ENCODE measurements at places on chromosomes 5 and 9.

DNA sequence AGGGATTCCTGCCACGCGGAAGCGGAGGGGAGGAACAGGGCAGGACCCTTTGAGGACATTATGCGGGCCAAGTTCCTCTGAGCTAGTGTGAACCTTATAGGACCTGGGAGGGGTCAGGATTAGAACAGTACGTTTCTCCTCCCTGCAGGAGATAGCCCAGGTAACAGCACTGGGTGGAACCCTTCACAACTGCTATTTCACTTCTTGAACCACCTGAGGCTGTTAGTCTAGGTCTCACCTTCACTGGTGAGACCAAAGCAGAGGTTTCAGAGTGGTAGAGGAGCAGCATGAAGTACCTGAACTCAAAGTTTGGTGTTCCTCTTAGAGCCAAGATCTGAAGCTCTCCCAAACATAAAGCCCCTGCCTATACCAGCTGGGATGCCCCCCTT, 832 bp downstream of the EIF4EBP3 start:
- no peak for DNase-seq

GRCh38 chr9:127897193-127897692, 2.2 kb downstream of the ST6GALNAC6 start:
- DNase-seq: peak; percentile 75

DNA sequence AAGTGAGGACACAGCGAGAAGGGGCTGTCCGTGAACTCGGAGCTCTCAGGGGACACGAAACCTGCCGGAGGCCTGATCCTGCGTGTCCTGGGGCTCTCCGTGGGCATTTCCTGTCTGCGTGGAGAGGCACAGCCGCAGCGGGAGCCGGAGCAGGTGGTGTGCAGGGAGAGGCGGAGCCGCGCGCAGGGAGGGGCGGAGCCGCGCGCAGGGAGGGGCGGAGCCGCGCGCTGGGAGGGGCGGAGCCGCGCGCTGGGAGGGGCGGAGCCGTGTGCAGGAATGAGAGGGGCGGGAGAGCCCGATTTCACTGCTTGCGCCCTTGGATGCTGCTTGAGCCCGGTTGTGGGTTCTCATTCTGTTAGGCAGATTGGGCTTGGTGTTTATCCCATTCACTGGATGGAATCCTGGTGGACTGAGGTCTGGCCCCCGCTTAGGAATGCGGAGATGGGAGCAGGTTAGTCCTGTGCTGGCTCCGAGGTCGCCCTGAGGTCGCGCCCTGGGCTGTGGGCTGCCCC, 26.7 kb downstream of the NDUFS6 start:
- DNase-seq: no peak

GRCh38 chr5:137215780-137216179, 283.3 kb downstream of the SPOCK1 start:
- no peak for DNase-seq

- DNase-seq: no peak
Observed at GRCh38 chr5:91079037-91079436, 304.1 kb downstream of the ARRDC3 start.

- DNase-seq: no peak
Observed at GRCh38 chr9:106758911-106759310, 104.1 kb upstream of the ZNF462 start.

DNA sequence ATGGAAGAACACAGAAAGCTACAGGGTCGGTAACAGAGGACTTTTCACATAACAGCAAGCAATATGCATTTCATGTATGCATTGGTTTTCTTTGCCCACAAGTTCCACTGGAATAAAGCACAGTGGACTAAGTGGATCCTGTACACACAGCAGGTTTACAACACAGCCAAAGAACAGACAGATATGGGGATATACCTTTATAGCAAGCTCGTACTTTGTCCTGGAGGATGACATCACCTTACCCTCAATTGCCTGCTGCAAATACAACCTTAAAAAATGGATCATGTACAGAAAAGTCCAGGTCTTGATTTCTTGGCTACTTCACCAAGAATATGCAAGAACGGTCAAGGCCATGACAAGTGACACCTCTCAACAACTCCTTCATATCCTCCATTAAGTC, 1445.5 kb downstream of the MAT2B start:
- no peak for DNase-seq

- DNase-seq: peak; percentile 20
Observed at GRCh38 chr5:140175367-140176030, 511 bp downstream of the CYSTM1 start.

DNA sequence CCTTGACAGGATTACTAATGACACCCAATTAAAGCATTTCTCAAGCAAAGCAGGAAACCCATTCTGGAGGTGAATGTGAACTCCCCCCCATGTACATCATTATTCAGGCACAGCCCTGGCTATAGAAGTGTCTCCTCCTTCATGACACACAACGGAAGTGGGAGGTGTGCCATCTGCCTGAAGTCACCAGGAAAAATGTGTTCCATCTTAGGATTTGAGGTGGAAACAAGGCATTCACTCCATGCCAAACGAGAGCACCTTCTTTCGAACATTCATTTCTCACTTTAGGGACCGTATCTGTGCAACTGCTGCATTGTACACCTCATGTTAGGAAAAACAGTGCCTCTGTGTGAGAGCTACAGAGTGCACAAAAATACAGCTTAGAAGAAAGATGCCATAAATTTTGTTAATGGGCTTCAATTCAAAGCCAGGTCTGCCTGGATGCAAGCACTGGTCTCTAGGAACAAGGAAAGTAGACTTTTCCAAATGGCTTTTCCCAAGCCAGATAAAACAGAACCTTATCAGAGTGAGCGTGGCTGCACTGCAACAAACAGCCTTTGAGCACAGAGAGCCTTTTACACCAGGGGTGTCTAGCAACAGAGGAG, 19.4 kb downstream of the GOLM1 start:
- no peak for DNase-seq

DNA sequence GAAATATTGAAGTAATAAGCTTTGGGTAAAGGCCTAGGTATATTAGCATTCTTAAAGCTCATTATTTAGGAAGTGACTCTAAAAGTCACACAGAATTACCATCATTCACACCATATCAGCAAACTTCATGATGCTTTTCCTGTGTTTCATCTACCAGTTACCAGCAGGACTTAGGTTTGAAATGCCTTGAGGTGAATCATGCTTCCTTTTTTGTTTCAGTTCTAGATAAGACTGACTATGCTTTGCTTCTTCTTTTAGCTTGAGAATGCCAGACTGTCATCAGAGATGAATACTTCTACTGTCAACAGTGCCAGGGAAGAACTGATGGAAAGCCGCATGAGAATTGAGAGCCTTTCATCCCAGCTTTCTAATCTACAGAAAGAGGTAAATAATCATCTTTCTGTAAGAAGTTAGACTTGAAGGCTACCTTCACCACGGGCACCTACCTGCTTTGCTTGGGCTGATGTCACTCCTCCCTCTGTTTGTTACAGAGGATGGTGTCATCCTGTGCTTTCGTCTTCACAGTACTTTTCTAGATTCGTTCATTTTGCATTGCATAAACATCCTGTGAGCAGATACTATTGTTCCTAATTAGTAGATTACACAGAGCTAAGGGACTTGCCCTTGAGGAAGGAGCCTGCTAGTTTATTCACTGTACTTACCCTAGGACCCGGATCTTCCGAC, 34.7 kb downstream of the LMNB1 start:
- no peak for DNase-seq

- DNase-seq: no peak
Observed at GRCh38 chr5:176533390-176533789, 3.8 kb downstream of the RNF44 start.

DNA sequence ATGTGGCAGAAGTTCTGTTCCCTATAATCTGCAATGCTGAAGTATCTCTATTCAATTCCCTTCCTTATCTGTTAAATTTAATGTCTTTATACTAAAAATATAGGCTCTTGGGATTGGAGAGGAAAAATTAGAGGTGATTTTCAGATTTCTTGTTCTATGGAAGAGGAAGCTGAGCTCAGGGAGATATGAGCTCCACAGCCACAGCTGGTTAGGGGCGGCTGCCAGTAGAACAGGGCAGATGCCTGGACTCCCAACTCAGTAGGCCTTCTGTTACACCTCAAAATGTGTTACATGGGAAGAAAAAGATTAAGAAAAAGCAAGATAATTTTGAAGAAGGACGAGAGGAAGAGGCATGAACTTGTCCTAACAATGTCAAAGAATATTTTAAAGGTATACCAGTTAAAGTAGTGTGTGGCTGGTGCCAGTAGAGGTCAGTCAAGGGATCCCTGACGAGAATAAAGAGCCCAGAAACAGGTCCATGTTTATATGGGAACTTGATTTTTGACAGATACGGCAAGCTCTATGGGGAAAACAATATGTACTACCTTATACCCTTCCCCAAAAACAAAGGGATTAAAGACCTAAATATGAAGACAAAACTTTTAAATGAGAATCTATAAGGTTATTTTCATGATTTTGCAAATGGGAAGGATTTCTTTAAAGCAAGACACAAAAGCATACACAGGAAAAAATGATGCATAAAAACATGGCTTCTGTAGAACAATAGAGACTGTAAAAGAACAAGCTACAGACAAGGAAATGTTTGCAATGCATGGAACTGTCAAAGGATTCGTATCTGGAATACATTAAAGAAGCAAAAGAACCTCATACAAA, 28.7 kb downstream of the DNAJC21 start:
- peak; percentile 6 for DNase-seq

DNA sequence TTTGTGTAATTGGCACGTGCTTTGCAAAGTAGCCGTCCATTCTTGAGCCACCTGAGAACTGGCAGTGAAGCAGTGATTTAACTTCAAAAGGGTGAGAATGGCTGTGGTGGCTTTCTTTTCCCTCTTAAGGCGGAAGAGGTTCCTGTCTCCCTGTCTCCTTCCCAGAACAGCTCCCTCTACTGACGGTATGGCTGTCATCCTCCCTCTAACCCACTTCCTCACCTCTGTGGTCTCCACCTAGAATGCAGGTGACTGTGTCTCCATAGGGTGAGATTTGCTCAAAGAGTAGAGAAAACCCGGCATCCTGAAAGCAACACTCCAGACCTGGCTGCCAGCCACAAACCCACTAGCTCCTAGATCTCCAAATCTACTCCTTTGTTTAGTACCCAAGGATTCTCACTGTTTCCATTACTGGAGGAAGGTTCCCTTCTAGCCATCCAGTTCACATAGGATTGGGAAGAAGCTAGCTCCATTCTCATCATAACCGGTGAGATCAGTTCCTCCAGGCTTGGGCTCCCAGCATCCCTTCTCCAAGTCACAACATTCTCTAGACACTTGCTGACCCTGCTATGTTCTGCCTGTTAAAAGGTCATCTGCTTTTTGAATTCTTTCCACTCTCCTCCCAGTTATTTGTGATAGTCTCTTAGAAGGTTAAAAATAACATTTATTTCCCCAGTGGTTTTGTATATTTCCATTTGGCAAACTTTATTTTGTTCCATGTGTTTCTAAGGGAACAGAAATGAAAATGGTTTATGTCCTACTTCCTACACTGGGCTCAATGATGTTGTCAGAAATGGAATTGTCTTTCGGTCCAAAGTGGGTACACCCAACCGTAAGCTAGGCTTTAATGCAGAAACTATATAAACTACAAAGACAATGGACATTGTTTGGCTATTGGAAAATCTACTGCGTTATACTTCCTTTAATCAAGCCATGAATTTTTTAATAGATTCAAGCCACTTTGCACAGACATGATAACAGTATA, 269.4 kb downstream of the CWC27 start:
- peak; percentile 48 for DNase-seq

DNA sequence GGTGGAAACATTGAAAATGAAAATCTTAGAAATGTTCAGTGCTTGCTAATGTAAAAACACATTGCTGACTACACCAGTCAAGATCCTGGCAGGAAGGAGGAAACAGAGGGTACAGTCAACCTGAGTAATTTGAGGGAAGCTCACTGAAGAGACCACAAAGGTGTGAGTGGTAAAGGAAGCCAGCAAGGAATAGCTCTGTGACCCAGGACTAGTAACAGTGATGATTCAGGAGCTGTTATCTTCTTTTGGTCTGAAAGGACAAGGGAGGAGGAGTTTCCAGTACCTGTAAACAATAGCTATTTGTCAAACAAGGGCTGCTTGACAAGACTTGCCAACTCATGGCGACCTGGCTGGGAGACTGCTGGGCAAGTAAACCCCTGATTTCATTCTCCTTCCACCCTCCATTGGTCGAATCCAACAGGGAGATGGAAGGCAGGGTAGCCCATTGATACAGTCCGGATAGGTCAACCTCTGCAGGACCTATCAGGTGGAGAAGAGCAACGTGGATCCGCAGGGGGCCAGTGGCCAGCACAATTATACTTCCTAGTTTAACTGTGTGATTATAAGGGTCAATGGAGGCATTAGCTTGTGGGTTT, 68.1 kb downstream of the MAMDC2 start:
- no peak for DNase-seq

- DNase-seq: no peak
Observed at GRCh38 chr5:103620851-103621547, 58.4 kb upstream of the NUDT12 start.

DNA sequence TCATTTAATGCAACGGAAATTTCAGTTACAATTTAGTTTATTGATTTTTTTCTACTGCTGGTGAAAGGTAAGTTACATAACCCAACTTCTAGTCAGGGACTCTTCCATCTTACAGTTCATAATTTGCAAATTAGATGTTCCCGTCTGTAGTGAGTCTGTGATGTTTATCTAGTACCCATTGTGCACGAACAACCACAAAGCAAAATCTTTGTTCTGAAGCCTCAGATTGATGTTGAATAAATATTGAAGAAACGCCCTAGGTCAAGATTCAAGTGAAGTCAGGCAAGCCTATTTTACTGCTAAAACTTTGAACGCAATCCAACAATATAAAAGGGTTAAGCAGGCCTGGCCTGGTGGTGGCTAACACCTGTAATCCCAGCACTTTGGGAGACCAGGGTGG, 43.1 kb downstream of the BASP1 start:
- DNase-seq: no peak

DNA sequence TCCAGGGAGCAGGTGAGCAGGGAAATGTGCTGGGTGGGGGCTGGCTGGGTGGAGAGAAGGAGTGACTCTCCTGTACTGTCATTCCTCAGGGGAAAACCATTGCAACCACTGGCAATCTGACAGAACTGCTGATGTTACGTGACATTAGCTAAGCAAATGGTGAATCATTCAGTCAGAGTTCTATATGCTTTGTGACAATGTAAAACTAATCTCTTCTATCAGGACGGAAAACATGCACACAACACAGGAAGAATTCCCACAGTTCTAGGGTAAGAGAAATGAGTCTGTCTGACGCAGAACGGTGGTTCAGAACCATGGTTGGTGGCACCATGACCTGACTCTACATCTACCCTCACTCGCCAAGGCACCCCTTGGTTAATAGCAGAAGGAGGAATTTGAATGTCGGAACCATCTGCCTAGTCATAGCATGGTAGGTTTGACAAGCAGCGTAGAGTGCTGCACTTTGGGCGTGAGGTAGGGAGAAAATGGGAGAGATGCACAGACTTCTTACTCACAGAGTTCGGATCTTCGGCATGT, 243.6 kb upstream of the PANK3 start:
- no peak for DNase-seq

DNA sequence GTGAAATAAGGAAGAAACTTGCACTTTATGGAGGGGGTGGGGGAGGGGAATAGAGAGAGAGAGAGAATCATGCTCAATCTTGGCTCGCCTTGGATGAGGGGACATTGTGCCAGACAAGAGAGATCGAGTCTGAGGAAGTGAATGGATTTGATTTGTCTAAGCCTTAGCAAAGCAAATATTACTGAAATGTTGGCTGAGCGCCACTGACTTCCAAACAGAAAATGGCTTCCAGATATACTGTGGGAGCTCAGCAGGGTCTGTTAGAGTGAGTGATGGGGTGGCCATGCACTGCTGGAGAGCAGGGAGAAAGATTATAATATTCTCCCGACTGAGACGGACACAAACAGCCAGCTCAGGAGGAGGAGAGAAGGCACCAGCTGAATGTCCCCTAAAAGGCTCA, 34.5 kb downstream of the BRINP1 start:
- DNase-seq: no peak

Measured in NT2/D1 (cell line).